CD8-positive, alpha-beta memory T cell (primary cell): ENCODE measurements at places on chromosomes 1 and 21.

- DNase-seq = no peak
These were observed 42.1 kb downstream of the NOS1AP start for GRCh38 chr1:162111572-162111971.

- no peak for DNase-seq
These were observed 263.6 kb upstream of the USP24 start for GRCh38 chr1:55478742-55479141.

- DNase-seq = no peak
These were observed at the start of gene ADSS2 for GRCh38 chr1:244451539-244451950. Gene ADSS2 (minus strand): TSS chr1:244451909. CDS start chr1:244451817, 92 bp downstream.

DNA sequence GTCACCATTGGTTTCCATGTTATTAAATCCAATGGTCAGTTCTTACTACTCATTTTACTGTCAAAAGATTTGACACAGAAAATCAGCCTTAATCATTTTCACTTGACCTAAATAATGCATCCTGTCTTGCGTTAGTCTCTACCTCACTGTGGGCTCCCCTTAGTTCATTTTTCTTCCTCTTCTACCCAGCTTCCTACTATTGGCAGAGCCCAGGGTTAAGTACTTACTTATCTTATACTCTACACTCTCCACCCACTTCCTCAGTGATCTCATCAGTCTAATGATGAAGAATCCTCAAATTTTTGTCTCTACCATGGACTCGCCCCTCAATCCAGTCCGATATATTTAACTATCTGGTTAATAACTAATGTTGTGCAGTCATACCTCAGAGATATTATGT, 735.9 kb downstream of the KCNT2 start:
- DNase-seq = no peak

- DNase-seq = no peak
These were observed 18.4 kb downstream of the RWDD3 start for GRCh38 chr1:95252422-95252821.

GRCh38 chr1:78263459-78263858, 217.7 kb downstream of the GIPC2 start:
- no peak for DNase-seq

DNA sequence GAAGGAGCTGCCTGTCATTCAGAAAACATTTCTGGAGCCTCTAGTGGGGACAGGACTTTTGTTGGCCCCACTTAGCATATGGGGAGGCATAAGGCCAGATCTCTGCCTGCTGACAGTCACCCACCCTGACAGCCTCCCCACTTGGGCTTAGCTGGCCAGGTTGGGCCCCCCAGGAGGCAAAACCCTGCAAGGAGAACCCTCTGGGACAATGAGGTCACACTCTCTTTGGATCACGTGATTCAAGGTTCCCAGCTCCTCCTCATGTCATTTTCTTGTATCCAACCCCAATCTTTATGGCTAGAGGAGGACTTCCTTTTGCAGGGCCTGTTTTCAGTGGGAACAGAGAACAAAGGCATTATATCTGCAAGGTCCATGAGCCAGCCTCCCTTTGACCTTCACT, 60.0 kb downstream of the NAV1 start:
- DNase-seq = no peak

DNA sequence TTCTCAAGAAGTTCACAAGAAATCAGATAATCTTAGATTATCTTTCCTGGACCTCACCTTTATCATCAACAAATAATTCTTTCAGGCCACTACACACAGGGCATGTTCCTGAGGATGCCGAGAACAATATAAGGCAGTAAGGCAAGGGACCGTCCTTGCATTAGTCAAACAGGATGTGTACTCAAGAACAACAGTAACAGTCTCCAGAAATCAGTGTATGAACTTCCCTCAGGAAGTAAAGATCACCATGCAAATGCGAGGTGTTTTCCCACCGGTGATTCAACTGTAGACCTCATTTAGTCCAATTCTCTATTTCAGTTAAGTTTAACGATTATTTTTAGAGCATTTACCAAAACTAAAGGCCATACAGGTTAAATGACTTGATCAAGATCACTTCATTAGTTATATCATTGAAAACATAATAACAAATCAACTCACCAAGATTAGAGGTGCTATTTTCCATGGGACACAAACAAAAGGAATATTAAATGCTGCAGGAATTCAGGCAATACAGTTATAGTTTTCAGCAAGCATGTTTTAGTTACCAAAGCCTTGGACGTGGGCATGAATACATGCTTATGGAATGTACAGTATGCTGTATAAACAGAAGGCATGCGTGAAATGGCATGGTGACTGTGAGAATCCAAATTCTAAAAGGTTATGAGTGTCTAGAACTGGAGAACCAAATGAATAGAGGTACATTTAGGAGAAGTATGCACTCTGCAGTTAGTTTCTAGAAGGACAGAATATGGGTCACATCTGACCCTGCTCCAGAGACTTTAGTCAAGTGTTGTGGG, 145.2 kb downstream of the TNR start:
- no peak for DNase-seq

DNA sequence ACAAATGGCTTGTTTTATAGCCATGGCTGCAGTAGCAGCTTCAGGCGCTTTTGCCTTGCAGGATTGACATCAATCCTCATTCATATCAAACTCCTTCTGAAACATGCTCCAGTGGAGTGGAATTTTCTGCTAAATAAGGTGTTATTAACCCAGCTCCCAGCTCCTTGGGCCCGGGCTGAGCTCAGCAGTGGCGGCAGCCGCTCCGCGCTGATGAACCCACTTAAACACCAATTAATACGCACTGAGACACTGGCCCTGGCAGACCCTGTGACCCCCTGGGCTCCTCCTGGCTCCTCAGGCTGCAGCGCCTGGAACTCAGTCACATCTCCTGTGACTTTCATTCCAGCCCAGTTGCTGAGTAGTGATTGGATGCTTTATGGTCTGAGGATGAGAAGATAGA, 137.4 kb upstream of the GRIK3 start:
- DNase-seq = no peak

DNA sequence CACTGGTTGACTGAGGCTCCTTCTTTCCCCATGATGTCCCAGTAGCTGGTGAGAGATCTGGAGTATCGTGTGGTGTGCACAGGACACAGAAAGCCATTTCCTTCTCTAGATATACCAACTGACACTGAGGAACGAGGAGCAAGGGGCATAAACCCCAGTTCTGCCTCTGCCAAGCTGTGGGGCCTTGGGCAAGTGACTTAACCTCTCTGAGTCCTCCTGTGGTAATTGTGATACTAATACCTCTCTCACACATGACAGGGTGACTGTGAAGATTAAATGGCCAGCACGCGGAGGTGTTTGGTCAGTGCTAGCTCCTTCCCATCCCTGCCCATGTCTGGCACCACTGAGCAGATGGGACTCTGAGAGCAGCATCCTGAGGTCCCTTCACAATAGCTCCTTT, 26.3 kb upstream of the TCEA3 start:
- DNase-seq = no peak

DNA sequence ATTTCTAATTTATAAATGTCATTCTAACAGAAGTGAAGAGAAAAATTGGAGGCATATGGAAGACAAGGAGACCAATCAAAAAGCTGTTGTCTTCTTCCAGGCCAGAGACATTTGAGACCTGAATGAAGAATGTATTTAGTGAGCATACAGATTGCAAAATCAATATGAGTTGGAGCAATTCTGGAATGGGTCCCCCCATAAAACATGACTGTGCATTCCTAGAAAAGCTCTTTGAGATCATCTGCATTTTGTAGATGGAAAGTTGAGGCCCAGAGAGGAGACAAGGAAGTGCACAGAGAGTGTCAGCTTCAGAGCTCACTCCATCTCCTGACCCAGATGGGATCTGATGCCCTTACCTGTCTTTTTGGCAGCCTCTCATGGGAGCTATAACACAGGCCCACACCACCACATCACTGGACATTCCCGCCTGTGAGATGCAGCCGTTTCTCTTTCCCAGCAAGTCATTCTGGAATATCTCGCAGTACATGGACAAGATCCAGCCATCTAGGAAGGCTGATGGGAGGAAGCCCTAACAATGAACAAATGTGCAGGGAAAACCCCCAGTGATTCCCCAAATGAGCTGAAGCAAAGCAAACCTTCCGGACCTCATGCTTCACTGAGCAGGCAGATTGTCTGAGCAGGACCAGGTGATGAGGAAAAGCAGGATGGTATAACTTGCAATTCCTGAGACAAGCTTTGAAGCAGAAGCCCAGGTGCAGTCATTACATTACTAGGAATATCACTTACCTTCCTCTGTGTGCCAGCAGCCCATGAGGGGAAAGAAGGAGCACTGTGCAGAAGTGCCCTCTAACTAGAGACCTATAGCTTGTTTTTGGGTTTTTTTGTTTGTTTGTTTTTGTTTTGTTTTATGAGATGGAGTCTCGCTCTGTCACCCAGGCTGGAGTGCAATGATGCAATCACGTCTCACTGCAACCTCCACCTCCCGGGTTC, 445.6 kb downstream of the PLPP3 start:
- DNase-seq = no peak

DNA sequence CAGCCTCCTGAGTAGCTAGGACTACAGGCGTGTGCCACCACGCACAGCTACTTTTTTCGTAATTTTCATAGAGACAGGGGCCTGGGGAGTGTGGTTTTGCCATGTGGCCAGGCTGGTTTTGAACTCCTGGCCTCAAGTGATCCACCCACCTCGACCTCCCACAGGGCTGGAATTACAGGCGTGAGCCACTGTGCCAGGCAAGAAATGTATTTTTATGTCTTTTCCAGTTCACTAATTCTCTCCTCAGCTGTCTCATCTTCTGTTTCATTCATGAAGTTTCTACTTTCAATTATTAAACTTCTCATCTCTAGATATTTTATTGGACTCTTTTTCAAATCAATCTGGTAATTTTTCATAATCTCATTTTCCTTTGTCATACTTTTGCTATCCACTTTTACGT, 72.1 kb upstream of the DISP3 start:
- no peak for DNase-seq

- DNase-seq = peak; percentile 65
These were observed 12.6 kb downstream of the PYCR2 start for GRCh38 chr1:225911191-225912130.

- DNase-seq = no peak
These were observed 92.5 kb upstream of the SIM2 start for GRCh38 chr21:36606287-36606982.
